Activated naive CD4-positive, alpha-beta T cell treated with anti-CD3 and anti-CD28 coated beads, Interleukin-2, amount 50 U/mL, for 72 hours (primary cell): ENCODE measurements at places on chromosomes 16 and 17. TPM values are rescaled to one million over a fixed set of nuclear protein-coding genes. Genes with fewer than 3 reads are reported as not detected.

The GJD3 gene
- total RNA-seq: not detected

DNA sequence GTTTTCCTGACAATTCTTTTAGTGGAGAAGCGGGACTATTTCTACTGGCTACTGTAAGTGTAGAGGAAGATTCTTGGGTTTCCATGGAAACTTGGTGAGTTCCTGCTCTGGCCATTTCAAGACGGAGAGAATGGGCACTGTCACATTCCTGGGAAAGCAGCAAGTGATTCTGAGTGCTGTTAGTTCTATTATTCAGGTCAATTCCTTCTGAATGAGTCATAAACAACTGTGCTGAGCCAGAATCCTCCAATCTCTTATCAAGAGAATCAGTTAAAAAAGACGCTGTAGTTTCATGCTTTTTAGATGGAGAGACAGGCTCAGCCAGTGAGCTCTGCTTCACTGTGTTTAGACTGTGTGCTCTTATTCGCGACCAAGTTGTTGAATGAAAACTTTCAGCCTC is 19.6 kb downstream of the AKAP10 start:
- no peak for DNase-seq

GRCh38 chr17:82384051-82384729 is 12.6 kb downstream of the UTS2R start:
- no peak for DNase-seq

DNA sequence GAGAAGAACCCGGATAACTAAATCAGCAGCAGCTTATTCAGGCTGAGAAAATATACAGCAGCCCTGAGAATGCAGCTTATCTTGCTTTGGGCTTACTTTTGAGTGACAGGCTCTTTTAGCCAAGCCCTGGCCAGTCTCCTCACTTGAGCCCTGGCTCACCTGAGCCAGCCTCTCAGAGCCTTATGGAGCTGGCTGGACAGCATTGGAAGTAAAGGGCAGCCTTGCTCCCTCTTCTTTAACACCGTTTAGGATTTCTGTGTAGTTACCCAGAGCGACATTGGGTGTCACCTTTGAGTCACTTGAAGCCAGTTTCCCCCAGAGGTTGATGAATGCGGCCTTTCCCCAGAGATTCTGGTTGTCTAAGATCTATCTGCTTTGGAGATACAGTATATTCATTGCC is 7.7 kb upstream of the NPIPB2 start:
- peak; percentile 24 for DNase-seq

The GAST gene
- not detected for total RNA-seq

The TBC1D3K gene
- total RNA-seq: not detected

DNA sequence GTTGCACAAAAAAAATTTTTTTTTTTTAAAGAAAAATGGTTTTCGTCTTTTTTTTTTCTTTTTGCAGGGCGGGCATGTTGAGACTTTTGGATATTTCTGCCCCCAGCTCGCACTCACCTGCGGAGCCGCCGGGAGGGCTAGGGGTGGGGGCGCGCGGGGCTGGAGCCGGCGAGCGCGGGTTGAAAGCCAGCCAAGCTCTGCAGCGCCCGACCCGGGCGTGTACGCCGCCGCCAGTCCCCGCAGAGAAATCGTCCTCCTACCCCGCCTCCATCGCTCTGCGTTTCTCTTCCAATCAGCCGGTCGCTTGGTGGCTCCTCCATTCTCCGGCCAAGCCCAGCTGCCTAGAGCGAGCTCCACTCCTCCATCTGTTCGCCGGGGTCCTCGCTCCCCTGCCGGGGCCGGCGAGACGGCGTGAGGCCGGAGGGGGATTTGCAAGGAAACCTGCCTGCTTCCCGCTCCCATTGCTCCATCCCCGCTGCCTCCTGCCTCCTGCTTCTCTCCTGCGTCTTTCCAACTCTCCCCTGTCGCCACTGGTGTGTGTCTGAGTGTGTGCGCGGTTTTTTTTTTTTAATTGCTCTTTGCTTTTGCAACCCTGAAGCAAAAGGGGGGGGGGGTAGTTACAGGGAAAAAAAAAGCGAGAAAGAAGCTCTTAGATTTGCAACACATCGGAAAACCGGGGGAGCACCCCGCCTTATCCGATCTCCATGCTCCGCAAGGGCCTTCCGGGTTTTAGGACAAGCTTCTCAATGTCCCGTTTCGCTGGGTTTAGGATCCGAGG is 1.8 kb upstream of the UBTF start:
- peak; percentile 66 for DNase-seq

DNA sequence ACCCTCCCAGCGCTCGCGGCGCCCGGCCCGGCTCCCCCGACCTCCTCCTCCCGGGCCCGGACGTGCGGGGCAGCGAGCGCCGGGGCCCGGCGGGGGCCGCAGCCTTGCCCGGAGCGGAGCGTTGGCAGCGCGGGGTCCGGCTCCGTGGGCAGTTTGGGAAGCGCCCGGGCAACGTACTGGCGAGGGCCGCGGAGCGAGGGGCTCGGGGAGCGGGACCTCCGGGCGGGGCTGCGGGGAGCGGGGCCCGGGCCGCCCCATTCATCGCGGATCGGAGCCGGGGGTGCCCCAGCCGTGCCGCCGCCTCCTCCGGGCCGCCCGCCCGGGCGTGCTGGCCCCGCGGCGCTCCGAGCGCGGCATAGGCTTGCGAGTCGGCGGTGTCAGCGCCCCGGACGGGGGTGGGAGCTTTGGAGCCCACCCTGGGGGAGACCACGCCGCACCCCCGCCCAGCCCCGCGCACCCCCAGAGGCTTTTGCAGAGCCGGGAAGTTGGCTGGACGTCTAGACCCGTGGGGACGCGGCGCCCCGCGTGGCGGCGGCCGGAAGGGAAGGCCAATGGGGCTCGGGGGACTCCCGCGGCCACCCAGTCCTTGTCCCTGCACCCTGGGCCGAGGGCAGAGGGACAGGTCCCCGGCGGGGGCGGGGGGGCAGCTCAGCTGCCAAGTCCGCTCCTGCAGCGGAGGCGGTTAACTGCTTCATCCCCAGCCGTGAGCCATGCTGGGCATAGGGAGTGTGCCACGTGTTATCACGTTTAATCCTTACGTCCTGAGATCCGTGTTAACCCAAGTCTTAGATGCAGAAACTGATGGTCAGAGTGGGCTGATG is 852 bp downstream of the ZNF469 start:
- DNase-seq: no peak

The ABAT gene
- 8.7 TPM for total RNA-seq

GRCh38 chr16:47057630-47057993 is 84.1 kb upstream of the DNAJA2 start:
- no peak for DNase-seq

DNA sequence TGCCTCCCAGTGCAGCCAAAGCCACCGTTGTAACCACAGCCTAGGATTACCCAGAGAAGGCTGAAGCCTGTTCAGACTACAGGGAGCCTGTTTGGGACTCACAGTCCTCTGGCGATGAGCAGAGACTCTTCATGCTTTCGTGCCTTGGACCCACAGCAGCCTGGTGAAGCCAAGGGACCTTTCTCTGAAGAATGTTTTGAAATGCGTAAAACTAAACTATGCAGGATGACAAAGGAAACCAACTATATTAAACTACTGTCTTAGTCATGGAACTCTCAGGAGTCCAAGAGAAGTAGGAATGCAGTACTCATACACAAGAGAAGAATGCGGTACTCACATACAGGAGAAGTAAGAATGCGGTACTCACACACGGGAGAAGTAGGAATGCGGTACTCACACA is 20.9 kb downstream of the ABR start:
- DNase-seq: no peak

GRCh38 chr16:13154799-13155198 is 253.4 kb downstream of the SHISA9 start:
- no peak for DNase-seq

DNA sequence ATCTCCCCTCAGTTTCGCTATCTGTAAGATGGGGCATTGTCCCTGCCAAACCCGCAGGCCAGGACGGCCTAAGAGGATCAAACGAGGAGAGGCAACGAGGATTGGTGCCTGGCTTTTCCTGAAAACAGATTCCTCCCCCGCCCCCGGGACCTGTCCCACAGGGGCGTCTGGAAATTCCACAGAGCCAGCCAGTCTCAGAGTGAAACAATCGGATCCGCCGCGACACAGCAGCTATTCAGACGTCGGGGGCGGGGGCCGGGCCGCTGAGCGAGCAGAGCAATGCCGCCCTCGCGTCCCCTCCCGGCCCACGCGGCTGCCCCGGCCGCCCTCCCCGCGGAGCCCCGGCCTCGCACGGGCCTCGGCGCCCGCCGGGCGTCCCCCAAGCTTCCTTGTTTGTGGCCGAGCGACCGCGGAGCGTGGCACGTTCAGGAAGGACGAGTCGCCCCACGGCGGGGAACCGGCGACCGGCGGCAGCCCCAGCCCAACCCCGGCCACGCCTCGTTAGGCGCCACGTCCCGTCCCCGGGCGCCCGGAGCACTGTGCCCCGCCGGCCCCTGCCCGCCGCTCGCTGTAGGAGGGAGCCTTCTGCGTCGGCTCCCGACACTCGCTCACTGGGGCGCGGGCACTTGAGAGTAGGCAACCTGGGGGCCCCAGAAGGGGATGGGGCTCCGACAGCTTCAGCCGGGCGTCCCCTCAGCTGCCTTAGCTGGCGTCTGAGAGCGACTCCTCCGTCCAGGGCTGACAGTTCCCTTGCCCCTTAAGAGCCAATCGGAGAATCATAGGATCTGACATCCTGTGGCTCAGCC is 29.6 kb upstream of the PHOSPHO1 start:
- peak; percentile 73 for DNase-seq

The CFAP52 gene
- total RNA-seq: not detected

The VAT1L gene
- total RNA-seq: not detected

The NLE1 gene
- 35.6 TPM for total RNA-seq
